ENCODE measurements at places on chromosomes 5 and 9. TPM values are rescaled to one million over a fixed set of nuclear protein-coding genes. Genes with fewer than 3 reads are reported as not detected.

The DDX41 gene
- 112 TPM for total RNA-seq

The ZNF658 gene
- 5.3 TPM for total RNA-seq

The OSTF1 gene
- total RNA-seq = 18.7 TPM

The NR5A1 gene
- total RNA-seq = not detected

The WNT8A gene
- not detected for total RNA-seq

The OBP2B gene
- not detected for total RNA-seq

The HCN1 gene
- not detected for total RNA-seq

The PCDHGA6 gene
- total RNA-seq = 1.8 TPM

The UBQLN1 gene
- 84.2 TPM for total RNA-seq

The BARHL1 gene
- not detected for total RNA-seq

The LHX3 gene
- not detected for total RNA-seq

The FBP1 gene
- 0.35 TPM for total RNA-seq

The ABL1 gene
- 50.3 TPM for total RNA-seq

The NELFB gene
- 37.3 TPM for total RNA-seq

The MYO10 gene
- 60.9 TPM for total RNA-seq

The NPR3 gene
- total RNA-seq = 1.1 TPM

The FOXE1 gene
- total RNA-seq = not detected

The GARNL3 gene
- 4.1 TPM for total RNA-seq

The ADCY2 gene
- total RNA-seq = not detected

The ADAM19 gene
- 33.4 TPM for total RNA-seq

The ABO gene
- total RNA-seq = not detected

The BTNL8 gene
- not detected for total RNA-seq

The HRH2 gene
- total RNA-seq = not detected

The TLR4 gene
- 7.9 TPM for total RNA-seq

The KIF24 gene
- total RNA-seq = 2.0 TPM

The THOC3 gene
- 34.3 TPM for total RNA-seq

The ARID3C gene
- 0.16 TPM for total RNA-seq

The OTP gene
- not detected for total RNA-seq

The CD72 gene
- total RNA-seq = 2.2 TPM

Data from myocyte (in vitro differentiated cells).